MM.1S (cell line): ENCODE measurements at places on chromosomes 11 and 22.
A peak's percentile ranks its signal among the peaks of the same experiment; 100 is the strongest.

GRCh38 chr11:96316869-96317268 lies 26.1 kb downstream of the MAML2 start:
- H3K27ac ChIP-seq = no peak overlapping the region
- H3K27me3 ChIP-seq = no peaks in the 10 kb centered on the region
- H3K4me3 ChIP-seq = no peak overlapping the region
- peaks cover 29% of the 10 kb centered on the region for H3K4me1 ChIP-seq

DNA sequence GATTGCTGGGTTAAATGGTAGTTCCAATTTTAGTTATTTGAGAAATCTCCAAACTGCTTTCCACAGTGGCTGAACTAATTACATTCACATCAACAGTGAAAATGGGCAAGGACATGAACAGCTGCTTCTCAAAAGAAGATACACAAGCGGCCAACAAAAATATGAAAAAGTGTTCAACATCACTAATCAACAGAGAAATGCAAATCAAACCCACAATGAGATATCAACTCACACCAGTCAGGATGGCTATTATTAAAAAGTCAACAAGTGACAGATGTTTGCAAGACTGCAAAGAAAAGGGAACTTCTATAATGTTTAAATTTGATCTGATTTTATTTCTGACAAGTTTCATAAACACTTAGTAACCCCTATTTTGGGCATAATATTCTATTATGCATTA lies 537.5 kb downstream of the DLG2 start:
- DNase-seq = no peak
- no peak overlapping the region for H3K4me3 ChIP-seq

- H3K4me1 ChIP-seq = peaks cover 33% of the 10 kb centered on the region
- H3K27ac ChIP-seq = peak overlapping the region; percentile 97
- peak; percentile 83 for DNase-seq
- H3K4me3 ChIP-seq = peak overlapping the region; percentile 25
These were observed 279.8 kb downstream of the DDX10 start for GRCh38 chr11:108944471-108945178.

GRCh38 chr11:117510646-117511045 lies 183.0 kb downstream of the CEP164 start:
- DNase-seq = no peak
- H3K27me3 ChIP-seq = peaks cover 74% of the 10 kb centered on the region
- H3K36me3 ChIP-seq = no peaks in the 10 kb centered on the region
- H3K4me3 ChIP-seq = no peak overlapping the region
- no peaks in the 10 kb centered on the region for H3K4me1 ChIP-seq

DNA sequence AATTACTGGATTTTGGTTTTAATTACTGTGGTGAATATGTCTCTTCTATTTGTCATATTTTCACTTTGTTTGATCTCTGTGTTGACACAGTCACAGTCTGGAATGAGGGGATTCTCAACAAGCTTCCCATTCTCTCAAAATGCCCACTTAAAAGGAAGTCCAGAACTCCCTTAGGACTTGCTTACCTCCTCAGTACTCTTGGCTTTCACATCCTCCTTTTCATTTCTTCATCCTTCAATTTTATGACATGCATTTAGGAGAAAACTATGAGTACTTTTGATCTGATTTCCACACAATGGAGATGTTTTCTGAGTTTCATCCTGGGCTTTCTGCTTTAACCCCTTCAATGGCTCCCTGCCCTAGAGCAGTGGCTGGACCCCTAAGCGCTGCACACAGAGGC lies 49.3 kb upstream of the FLI1 start:
- no peak overlapping the region for H3K4me3 ChIP-seq
- DNase-seq = no peak
- no peak overlapping the region for H3K27ac ChIP-seq
- no peaks in the 10 kb centered on the region for H3K27me3 ChIP-seq
- no peaks in the 10 kb centered on the region for H3K36me3 ChIP-seq
- H3K4me1 ChIP-seq = no peaks in the 10 kb centered on the region

- peak overlapping the region; percentile 99 for H3K27ac ChIP-seq
- H3K27me3 ChIP-seq = no peaks in the 10 kb centered on the region
- DNase-seq = peak; percentile 31
- H3K4me3 ChIP-seq = peak overlapping the region; percentile 34
- H3K4me1 ChIP-seq = peaks cover 70% of the 10 kb centered on the region
These were observed 22.1 kb downstream of the FLI1 start for GRCh38 chr11:128715691-128716561.

DNA sequence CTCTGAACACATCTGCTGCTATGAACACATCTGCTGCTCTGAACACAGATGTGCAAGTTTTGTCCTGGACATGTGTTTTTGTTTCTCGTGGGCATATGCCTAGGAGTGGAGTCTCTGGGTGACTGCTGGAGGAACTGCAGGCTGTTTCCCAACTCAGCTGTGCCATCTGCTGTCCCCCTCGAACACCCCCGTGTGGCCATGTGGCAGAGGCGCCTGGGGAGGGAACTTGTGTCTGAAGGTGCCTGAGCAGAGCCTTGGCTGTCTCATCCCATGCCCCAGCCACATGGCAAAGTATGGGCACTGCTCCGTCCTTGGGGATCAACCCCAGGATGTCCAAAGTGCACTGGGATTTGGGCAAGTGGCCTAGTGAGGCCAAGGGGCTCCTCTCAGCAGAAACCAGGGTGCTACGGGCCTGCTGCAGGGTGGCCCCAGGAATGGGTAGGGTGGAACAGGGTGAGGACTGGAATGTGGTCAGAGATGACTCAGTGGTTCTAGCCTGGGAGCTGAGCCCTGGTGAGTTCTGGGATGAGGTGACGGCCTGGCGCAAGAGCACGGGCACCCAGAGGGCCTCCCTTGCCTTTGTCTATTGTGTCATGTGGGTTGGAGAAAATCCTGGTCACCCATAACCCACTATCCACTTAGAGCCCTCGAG lies 14.7 kb downstream of the GATD1 start:
- H3K27ac ChIP-seq = no peak overlapping the region
- no peaks in the 10 kb centered on the region for H3K27me3 ChIP-seq
- DNase-seq = no peak
- no peaks in the 10 kb centered on the region for H3K4me1 ChIP-seq
- H3K36me3 ChIP-seq = peaks cover 8% of the 10 kb centered on the region

GRCh38 chr22:32880893-32881596 lies 79.5 kb downstream of the TIMP3 start:
- H3K4me1 ChIP-seq = no peaks in the 10 kb centered on the region
- H3K27ac ChIP-seq = no peak overlapping the region
- no peak overlapping the region for H3K4me3 ChIP-seq
- no peaks in the 10 kb centered on the region for H3K27me3 ChIP-seq
- DNase-seq = no peak
- no peaks in the 10 kb centered on the region for H3K36me3 ChIP-seq

- no peak for DNase-seq
- H3K4me1 ChIP-seq = peaks cover 6% of the 10 kb centered on the region; the same call in 1 of the 2 replicates
- H3K4me3 ChIP-seq = no peak overlapping the region
- H3K27ac ChIP-seq = no peak overlapping the region
- no peaks in the 10 kb centered on the region for H3K27me3 ChIP-seq
These were observed 4.8 kb downstream of the MAP3K11 start for GRCh38 chr11:65609229-65609628.

- DNase-seq = no peak
- H3K4me1 ChIP-seq = no peaks in the 10 kb centered on the region
- no peak overlapping the region for H3K27ac ChIP-seq
These were observed 393.1 kb downstream of the ETS1 start for GRCh38 chr11:128194216-128194615.

DNA sequence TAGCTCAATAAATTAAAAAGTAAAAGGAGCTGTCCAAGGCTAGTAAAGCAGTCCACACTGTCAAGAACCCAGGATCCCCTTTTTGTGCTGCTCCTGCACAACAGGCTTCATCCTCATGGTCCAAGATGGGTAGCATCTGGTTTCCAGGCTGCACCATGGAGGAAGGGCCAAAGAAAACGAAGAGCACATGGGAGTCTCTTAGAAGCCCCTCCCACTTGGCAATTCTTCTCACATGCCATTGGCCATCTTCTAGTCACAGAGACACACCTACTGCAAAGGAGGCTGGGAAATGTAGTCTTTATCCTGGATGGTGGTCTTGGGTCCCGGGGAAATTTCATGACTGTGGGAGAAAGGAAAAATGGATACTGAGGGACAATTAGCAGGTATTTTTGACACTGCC lies 37.8 kb downstream of the PRR5L start:
- peak; percentile 12 for DNase-seq
- no peaks in the 10 kb centered on the region for H3K27me3 ChIP-seq
- H3K36me3 ChIP-seq = no peaks in the 10 kb centered on the region
- H3K4me3 ChIP-seq = no peak overlapping the region
- no peak overlapping the region for H3K27ac ChIP-seq

DNA sequence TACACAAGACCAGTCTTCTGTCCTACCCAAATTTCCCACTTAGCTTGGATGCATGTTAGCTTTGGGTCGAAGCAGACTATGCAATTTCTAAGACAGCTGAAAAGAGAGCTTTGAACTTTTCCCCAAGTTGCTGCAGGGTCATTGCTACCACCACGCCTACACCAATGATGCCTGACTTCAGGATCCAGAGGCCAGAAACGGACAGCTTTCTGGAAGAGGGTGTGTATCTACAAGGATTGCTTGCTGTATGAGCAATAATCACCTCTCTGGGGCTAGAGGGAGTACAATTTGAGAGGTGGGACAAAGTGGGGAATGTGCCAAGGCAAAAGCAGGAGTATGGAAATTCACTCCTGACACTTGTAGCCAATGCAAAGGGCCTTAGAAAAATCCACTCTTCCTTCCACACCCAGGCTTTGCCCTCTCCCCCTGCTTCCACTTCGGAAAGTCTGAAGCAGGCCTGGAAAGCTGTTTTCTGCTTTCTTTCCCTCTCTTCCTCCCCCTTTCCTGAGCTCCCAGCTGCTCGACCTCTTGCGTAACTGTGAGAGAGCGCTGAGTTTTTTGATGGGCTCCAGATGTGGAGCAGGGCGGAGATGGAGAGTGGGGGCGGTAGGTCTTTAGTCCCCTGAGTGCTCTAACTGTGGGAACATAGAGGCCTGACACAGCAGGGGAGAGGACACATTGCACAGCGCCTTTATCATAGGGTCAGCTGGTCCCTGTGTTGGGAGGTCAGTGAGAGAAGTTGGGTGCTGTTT lies 2.1 kb upstream of the PHLDB1 start:
- H3K4me1 ChIP-seq = peaks cover 5% of the 10 kb centered on the region; the same call in 1 of the 2 replicates
- no peak overlapping the region for H3K27ac ChIP-seq
- DNase-seq = no peak
- H3K4me3 ChIP-seq = no peak overlapping the region
- H3K27me3 ChIP-seq = peaks cover 41% of the 10 kb centered on the region
- no peaks in the 10 kb centered on the region; the same call in 1 of the 2 replicates for H3K36me3 ChIP-seq

DNA sequence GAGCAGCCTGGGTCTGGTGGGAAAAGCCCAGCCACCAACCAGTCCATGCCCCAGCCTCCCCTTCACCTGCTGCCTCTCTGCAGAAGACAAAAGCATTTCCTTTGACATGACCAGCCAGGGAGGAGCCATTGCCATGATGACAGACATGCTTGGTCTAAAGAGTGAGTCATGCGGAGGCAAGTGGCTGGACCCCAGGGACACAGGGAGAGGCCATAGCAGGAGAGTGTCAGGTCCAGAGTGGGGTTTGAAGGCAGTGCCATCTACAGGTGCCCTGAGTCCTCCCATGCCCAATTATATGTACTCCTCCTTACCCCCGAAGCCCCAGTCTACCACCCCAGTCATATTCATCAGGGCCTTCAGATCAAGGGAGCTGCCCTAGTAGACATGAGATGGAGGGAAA lies 67.4 kb downstream of the SCN3B start:
- H3K4me3 ChIP-seq = no peak overlapping the region
- H3K36me3 ChIP-seq = no peaks in the 10 kb centered on the region
- H3K27ac ChIP-seq = no peak overlapping the region
- no peaks in the 10 kb centered on the region for H3K4me1 ChIP-seq
- no peak for DNase-seq
- peaks cover 7% of the 10 kb centered on the region for H3K27me3 ChIP-seq

DNA sequence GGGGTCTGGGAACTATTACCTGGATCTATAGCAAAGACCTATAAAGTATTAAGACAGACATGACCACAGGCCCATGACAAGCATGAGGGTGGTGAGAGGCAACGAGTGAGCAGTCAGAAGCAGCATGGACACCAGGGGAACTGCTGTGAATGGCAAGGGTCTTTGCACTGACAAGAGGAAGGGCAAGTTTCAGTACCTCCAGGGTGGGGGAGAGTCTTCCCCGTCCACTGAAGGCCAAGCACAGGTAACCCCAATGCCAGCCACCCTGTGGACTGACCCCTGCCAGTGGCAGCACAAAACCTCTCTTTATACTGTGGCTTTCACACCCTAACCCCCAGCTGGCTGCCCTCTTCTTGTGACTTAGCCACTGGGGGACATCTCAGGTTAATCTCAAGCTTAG lies 55.5 kb downstream of the CHST1 start:
- H3K4me1 ChIP-seq = no peaks in the 10 kb centered on the region
- no peaks in the 10 kb centered on the region for H3K27me3 ChIP-seq
- H3K36me3 ChIP-seq = no peaks in the 10 kb centered on the region
- no peak overlapping the region for H3K27ac ChIP-seq

DNA sequence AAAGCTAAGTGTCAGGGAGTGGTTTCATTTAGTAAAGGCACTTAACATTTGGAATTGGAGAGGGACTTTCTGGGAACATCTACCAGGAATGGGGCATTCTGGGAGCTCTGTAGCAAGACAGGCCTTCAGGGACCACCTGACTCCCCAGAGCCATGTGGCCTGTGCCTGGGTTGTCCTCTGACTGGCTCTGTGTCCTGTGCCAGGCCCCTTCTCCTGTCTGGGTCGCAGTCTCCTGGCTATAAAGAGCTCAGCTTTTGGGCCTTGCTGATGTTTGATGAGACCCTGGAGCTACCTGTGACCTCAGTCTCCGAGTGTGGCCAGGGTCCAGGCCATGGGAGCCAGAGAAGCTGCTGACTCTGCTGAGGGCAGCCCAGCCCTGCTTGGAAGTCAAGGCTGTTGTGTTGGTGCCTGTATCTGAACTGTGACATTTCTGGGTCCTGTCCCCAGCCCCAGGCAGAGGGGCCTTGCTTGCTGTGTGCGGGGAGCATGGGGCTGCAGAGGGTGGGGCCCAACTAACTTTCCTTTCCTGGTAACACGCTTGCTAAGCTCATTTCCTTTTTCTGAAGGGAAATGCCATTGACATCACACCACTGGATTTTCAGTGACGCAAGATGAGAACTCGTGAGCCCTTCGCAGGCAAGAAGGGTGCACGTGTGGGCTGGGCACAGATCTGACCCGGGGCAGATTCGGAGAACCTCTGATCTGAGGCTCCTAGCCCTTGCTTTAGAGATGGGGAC lies 41.3 kb downstream of the LRRC32 start:
- no peak overlapping the region for H3K27ac ChIP-seq
- H3K4me1 ChIP-seq = peaks cover 25% of the 10 kb centered on the region
- no peaks in the 10 kb centered on the region for H3K36me3 ChIP-seq
- 0 out of 2 replicates have a peak, but pooled peaks cover 12% of the 10 kb centered on the region for H3K27me3 ChIP-seq

DNA sequence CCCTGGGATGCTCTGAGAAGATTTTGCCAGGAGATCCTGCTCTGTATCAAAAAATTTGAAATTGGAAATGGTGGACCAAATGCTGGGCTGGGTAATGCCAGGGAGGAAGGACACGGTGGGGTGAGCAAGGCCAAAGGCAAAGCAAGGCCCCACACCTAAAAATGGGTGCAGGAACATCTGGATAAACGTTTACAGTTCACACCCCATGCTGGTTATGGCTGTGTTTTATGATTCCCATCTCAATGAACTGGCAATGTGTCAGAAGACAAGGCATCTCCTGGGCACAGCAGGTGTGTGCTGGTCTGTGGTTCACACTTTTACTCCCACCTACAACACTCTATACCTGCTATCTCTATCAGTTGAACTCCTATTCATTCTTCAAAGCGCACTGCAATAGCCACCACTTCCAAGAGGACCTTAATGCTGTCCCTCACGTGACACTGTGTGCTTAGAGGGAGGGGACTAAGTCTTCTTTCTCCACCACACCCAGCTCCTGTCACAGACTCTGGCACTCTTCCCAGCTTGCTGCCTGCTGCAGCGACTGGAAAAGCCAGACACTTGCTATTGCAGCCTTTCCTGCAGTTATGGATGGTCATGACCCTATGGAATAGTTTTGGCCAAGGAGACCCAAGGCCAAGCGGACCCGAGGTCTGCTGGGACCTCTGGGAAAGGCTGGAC lies 277.5 kb downstream of the CTTN start:
- no peak overlapping the region for H3K27ac ChIP-seq
- H3K36me3 ChIP-seq = no peaks in the 10 kb centered on the region
- H3K4me3 ChIP-seq = no peak overlapping the region
